NCI-H1436 (cell line): ENCODE measurements at places on chromosomes 1 and 21.

DNA sequence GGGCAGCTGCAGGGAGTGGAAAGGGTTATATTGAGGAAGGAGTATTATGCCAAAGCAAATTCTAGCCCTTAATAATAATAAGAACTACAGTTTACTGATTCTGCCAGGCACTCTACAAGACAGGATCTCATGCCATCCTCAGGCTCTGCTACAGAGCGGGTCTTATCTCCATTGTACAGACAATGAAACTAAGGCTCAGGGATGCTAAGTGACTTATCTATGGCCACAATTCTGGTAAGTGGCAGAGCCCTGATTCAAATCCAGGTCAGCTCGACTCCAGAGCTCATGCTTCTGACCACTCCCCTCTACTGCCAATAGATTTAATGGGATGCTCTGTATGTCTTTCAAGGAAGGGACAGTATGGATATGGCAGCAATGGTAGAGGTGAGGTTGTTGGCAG lies 146.1 kb upstream of the CD34 start:
- DNase-seq, result no peak

- DNase-seq, result no peak
Measured at GRCh38 chr1:229295745-229296144, 24.8 kb downstream of the RAB4A start.

DNA sequence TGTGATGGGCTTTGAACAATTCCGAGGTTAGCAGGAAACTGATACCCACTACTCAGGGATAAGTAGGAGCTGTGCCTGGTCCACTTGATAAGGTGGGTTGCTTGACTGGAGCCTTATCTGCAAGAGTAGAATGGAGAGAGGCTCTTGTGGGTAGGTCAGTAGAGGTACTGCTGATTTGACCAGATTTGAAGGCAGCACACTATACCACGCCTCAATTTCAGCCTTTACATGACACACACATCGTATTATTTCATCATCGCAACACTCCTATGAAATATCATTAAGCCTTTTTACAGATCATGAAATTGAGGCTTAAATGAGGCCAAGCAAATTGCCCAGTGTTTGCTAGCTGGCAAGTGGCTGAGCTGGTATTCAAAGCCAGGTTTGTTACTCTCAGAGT lies 69.6 kb downstream of the KCNJ15 start:
- no peak for DNase-seq

DNA sequence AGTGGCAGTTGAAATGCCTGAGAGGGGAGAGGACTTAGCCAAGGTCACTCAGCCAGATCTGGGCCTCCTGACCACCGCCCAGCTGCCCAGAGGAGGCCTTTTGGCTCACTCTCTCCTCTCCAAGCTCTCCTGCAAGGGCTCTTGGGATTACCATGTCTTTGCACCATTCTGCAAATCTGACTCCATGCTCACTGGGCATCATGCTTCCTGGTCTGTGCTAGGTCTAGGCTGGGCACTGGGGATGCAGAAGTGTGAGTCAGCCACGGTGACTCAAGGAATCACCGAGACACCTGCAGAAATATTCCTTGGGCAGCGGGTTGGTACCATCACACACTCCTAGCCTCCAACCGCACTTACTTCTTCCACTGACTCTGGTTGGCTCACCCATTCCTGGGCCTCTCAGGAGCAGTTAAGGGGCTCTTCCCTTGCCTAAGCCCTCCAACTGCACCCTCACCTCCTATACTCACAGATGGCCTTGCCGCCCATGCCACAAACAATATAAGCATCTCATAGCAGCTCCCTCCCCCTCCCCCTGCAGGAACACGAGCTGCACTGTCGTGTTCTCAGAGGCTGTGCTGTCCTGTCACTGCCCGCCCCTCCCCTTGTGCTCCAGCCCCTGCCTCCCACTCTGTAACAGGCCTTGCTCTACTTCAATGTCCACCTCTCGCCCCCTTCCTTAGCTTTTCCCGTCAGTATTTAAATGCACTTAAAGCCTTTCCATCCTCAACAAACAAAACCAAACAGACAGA lies 34.8 kb downstream of the CDCP2 start:
- no peak for DNase-seq

- peak; percentile 77 for DNase-seq
Measured at GRCh38 chr1:119675349-119676345, 27.6 kb upstream of the ZNF697 start.

DNA sequence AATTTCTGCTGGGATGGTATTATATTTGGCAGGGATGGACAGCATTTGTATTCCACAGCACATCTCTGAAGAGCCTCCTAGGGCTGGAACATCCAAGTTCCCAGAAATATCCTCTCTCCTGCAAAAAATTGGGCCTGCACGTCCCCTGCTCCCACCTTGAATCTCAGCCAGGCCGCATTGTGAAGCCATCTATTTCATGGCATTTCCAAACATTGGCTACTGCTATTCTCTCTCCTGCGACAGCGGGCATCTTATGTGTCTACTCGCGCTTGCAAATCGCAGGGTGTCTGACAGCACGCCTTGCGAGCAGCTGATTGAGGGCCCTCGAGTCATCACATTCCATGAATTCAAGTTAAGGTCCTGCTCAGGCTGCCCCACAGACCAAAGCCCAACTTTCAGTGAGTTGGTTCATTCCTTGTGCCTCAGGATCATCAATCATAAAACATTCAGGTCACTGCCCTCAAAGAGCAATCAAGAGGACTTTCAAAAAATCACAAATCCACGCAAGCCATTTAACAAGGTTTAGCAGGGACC lies 15.8 kb downstream of the RGS8 start:
- DNase-seq, result no peak
